NCI-H2081 (cell line): ENCODE measurements at places on chromosomes 11 and 22.
A peak's percentile ranks its signal among the peaks of the same experiment; 100 is the strongest.

DNA sequence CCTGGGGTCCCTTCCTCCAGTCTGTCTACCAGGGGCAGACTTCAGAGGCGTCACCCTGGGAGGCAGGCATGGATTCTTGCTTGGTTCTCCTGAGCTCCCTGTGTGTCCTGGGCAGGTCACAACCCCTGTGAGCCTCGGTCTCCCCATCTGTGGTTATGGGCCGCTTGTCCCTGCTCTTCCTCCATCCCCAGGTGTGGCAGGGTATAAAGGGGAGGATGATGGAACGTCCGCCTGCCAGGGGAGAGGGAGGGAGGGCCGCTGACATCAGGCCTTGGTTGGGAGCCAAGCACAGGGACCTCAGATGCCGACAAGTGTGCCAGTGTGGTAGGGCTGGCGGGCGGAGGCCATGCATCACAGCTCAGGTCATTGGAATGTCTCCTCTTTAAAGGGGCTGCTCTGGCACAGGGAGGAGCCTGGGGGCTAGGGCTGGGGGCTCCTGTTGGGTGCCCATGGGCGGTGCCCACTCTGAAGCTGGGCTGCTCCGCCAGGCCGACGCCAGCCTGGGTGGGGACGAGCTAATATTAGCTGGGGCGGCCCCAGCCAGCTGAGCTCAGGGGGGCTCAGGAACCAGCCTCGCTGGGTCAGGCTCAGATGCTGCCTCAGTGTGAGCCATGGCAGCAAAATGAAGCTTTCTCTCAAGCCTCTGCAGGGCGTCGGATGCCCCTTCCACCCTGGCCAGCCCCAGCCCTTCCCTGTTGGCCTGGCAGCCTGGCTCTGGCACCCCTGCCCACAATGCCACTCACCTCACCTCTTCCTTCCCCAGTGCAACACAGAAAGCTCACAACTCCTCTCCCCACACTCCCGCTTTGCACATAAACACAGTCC lies 12.8 kb downstream of the KCNC1 start:
- DNase-seq = no peak

DNA sequence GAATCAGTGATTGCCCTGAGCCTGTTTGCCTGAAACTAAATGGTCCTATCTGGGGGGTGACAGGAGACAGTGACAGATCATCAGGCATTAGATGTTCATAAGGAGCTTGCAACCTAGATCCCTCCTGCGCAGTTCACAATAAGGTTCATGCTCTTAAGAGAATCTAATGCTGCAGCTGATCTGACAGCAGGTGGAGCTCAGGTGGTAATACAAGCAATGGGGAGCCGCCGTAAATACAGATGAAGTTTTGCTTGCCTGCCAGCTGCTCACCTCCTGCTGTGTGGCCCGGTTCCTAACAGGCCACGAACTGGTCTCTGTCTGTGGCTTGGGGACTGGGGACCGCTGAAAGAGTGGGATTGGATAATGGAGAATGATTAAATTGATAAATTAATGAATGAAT lies 14.0 kb downstream of the NOX4 start:
- DNase-seq = peak; percentile 47

GRCh38 chr11:115941481-115941993 lies 437.3 kb upstream of the CADM1 start:
- no peak for DNase-seq

GRCh38 chr11:64250415-64251015 lies 815 bp upstream of the PLCB3 start:
- DNase-seq = no peak

- DNase-seq = no peak
Measured at GRCh38 chr11:129932381-129933067, 37.1 kb upstream of the NFRKB start.

GRCh38 chr11:6084587-6084986 lies 22.9 kb upstream of the OR56B4 start:
- DNase-seq = no peak

GRCh38 chr11:57324154-57324885 lies 432 bp downstream of the TNKS1BP1 start:
- peak; percentile 27 for DNase-seq

DNA sequence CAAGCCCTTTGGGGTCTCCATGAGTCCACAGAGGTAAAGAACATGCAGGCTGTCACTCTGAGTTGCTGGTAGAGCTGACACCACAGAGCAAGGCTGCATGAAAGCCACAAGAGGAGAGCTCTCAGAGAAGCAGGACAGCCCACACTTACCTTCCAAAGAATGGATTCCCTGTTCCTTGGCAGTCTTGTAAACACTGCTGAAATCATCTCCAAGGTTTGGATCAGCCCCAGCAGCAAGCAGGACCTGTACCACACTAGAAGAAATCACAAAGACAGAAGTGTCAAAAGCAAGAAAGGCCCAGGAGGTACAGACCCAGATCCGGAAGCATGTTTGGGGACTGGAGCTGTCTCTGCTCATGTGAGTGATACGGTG lies 54.2 kb downstream of the CLPB start:
- DNase-seq = no peak

GRCh38 chr11:64864473-64865285 lies 13.7 kb downstream of the EHD1 start:
- DNase-seq = no peak
